ENCODE measurements at places on chromosomes 1 and 21. TPM values are rescaled to one million over a fixed set of nuclear protein-coding genes. Genes with fewer than 3 reads are reported as not detected.

DNA sequence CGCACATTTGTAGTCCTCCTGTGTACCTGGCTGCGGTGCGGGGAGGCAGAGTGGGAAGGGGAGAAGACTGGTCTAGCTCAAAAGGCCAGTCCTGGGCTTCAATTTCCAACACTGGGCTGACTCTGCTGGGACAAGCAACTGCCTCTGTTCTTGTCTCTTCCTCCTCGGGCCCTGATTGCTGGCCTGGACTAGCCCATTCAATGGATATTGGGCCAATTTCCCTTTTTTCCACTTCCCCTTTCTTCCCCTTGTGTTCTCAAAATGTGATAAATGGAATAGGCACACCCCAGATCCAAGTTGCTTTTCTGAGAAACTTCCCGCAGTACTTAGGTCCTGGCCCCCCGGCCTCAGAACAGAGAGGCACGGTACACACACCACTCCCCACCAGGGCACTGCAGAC, 48.2 kb downstream of the SPSB1 start:
- no peak for DNase-seq

GRCh38 chr1:154348429-154349076, 23.2 kb downstream of the ATP8B2 start:
- DNase-seq: no peak

- no peak for DNase-seq
These were observed 123.8 kb downstream of the BARHL2 start for GRCh38 chr1:90593312-90593711.

The SON gene
- total RNA-seq: 285 TPM

The MORN1 gene
- 24.7 TPM for total RNA-seq

DNA sequence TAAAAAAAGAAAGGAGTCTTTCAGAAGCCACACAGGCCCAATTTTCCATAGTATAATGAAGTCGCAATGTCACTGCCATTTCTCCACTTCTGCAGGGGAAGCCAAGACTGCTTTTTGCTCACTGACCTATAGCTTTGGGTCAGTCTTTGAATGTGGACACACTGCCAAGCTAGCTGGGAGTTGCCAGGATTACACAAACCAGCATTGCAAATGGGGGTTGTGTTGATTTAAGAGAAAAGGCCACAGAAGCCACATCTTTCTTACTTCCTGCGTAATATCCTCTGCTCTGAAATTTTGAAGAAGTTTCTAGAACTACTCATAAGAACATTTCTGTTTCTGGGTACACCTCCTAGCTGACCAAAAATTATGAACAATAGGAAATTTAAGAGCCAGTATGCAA, 45.8 kb upstream of the SAMSN1 start:
- DNase-seq: no peak

- peak; percentile 68 for DNase-seq
These were observed 156.0 kb upstream of the RAB4A start for GRCh38 chr1:229114850-229115365.

- DNase-seq: no peak
These were observed 143.1 kb downstream of the PLPP3 start for GRCh38 chr1:56436296-56436695.

GRCh38 chr1:115499253-115499652, 142.5 kb upstream of the VANGL1 start:
- no peak for DNase-seq

DNA sequence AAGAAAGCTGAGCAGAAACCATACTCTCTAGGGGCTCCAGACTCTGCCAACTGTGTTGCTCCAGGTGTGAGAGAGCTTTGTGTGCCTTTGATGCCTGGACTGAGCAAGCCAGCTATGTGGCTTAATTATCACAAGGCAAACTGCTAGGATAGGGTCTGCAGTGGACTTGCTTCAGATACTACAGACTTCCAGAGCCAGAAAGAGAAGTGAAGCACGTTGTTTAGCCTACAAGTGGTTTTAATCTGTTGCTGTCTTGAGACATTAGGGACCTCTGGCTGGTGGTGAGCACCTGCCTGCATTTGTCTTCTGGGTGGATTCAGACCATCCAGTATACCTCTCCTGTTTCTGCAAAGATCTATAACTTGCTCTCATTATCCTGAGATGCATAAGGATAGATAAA, 353.4 kb upstream of the PLXNA2 start:
- DNase-seq: no peak

DNA sequence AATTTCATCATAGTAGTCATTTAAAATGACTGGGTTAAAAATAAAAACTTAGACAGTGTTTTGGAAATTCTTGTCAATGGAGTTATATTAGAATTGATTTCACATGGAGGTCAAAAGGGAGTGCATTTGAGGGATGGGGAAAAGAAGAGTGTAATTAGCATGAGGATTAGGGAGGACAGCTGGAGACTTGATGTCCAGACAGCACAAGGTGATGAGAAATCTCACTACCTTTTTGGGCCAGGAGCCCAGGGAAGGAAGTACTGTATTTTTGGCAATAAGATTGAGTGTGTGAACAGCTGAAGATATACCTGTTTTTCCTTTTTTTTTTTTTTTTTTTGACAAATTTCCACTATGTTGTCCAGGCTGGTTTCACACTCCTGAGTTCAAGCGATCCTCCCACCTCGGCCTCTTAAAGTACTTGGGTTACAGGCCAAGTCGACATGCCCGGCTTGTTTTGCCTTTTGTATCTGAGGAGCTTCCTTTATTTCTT, 163.6 kb downstream of the PAPPA2 start:
- peak; percentile 40 for DNase-seq

DNA sequence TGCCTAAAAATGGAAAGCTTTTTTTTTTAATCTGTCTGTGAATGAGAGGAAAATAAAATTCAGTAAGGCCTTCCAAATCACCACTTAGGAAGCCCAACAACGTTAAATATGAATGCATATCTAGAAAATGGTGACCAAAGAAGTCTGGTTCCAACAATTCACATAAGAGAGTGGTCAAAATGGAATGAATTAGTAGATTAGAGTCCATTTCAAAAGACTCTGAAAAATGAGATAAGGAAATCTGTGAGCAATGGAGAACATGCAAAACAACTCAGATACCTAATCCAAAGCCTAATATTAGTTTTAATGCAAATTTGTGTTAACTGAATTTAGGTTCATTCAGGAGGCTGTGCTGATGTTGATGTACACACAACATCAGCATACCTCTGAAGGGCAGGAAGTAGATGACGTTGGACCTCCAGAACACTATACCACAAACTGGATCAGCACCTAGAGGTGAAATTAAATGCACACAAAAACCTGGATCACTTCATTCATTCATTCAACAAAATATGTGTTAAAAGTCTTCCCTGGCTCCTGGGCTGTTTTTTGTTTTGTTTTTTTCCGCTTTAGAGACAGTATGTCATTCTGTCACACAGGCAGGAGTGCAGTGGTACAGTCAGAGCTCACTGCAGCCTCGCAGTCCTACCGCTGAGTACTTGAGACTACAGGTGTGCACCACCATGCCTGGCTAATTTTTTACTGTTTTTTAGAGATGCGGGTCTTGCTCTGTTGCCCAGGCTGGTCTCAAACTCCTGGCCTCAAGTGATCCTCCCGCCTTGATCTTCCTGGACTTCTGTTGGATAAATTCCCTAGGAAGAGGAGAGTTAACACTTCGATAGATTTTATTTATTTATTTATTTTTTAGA, 4.9 kb upstream of the BRWD1 start:
- DNase-seq: no peak

DNA sequence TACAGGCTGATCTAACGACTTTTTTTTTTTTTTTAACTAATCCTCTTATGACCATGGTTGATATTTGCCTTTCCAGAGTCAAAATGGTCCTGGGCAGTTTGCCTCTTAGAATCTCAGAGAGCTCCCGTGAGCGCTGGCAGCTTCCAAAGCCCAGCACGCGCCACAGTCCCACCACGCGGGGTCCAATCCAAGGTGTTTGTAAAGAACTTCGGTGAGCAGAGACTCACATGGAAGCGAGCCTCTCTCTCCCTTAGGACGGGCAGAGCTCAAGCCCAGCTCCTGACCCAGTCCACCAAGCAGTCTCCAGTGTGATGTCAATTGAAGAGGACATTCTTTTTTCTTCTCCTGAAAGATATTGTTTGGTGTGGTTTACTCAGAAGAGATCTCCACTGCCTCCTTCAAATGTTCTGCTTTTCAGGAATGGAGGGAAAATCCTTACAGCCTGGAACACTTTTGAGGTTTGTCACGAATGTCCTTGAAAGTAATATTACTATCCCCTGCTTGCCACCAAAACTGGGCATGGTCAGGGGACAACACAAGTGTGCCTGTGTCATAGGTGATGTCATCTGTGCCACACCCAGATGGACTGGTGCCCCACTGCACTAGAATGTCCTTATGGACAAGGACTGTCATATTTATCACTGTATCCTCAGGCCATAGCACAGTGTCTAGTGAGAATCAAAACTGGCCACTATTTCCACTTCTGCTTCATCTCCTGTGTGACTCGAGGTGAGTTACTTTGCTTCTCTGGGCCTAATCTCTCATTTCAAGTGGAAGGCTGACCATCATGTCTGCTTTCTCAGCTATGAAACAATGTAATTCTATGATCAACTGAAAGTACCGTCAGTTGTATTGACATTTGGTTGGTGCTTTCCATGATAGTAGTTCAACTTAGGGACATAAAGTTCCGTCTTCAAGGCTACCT, 97.4 kb upstream of the EDEM3 start:
- DNase-seq: no peak

- DNase-seq: peak; percentile 82
These were observed 537 bp upstream of the KLHL17 start for GRCh38 chr1:959731-960362.

DNA sequence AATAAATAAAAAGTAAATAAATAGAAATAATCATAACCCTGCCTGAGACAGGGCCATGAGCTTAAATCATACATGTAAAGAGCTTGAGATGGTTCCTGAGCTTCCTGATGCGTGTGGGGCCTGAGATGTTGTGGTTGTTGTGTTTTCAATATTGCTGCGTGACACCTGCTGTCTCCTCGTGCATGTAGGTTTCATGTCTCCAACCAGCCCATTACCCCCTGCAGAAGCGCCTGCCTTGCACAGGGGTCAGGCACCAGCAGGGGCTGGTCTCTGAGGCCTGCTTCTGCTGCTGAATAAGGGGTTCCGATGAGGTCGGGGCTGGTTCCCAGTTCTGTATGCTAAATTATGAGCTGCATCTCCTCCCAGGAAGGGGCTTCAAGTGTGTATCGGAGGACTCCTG, 15.9 kb downstream of the UMODL1 start:
- DNase-seq: no peak

The VHLL gene
- total RNA-seq: not detected

DNA sequence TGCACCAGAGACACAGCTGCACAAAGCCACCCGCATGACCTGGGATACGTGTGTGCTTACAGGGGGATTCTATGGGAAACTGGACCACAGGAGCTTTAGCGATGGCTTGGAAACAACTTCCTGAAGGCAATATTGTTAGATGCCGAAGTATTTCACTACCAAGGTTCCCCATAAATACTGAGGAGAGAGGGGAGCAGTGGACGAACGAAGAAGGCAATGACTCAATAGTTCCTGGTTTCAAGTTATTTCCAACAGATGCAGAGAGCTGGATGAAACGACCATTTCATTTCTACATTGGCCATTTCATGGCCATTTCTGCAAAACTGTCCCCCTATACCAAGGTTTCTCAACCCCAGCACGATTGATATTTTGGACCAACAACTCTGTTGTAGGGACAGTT, 61.3 kb downstream of the CD34 start:
- no peak for DNase-seq

The TFF1 gene
- total RNA-seq: not detected

The ADPRS gene
- total RNA-seq: 26.9 TPM
